ENCODE measurements at places on chromosomes 2 and 18.

DNA sequence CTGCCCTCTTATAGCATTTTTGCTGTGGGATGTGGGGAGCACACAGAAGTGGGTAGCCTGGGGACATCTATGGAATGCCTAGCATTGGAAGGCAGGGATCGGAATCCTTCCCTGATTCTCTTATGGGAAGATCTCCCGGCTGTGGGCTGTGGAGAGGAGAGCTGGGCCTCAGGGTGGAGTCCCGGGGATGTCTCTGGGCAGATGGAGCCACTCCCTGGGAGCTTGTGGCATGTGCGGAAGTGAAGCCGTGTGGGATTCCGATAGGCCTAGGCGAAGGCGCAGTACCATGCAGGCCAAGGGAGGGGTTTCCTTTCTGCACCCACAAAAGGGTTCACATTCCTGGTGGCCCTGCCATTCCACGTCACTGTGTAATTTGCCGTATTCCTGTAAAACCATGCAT is 87.9 kb downstream of the GLI2 start:
- DNase-seq: no peak

DNA sequence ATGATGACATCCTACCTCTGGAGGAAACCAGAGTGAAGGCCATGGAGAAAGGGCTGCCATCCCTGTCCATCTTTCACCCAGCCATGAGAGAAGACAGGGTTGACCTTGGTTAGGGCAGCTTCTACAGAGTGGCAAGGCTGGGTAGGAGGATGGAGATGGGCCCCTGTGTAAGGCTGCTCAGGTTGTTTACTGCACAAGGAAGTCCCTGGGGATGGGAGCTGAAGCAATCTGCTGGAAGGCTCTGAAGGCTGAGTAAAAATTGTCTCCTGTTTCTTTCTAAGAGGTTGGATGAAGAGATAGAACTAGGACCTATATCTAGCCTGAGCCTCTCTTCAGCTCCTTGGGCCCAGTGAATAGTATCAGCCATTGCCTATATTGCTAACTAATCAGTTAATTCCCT is 14.4 kb downstream of the ELMOD3 start:
- no peak for DNase-seq

DNA sequence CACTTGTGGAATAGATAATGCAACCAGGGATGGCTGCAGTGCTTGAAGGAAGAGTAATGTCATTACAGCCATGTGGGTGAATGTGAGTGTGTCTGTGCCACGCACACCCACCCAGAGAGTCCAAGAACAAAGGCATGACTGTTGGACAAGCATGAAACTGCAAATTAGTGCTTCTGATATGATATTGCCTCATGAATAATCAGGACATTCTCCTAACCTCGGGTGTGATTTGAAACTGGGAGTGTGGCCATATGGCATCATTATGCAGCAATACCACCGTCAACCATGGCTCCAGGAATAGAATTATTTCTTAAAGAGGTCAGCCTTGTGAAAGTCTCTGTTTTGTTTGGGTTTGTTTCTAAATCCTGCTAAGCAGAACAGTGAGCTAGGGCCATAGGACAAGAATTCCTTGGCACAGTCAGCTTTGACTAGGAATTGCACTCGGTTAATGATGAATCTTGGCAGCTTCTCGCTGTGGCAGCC is 678.0 kb upstream of the RAB6C start:
- DNase-seq: no peak

- DNase-seq: no peak
Observed at GRCh38 chr18:35982409-35983114, 10.1 kb downstream of the RMP24 start.

DNA sequence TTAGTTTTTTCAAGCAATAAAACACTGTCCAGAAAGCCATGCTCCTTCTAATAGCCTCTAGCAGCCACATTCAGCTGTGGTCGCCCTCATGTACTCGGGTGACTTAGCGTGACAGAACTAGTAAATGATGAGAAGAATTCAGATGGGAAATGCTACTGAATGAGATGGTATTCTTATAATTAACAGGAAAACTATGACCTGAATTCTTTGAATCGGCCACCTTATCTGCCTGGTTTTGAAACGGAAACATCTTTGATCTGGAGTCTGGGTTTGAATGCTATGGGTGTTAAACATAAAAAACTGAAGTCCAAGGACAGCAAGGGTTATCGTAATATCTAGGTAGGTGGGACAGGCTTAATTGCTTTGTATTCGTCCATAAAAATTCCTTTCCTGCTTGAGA is 138.8 kb upstream of the DNMT3A start:
- no peak for DNase-seq

- DNase-seq: no peak
Observed at GRCh38 chr2:163626639-163627109, 109.1 kb downstream of the FIGN start.

All from stimulated activated CD8-positive, alpha-beta memory T cell treated with anti-CD3 and anti-CD28 coated beads, Interleukin-15, amount 100 ng/mL, for 48 hours (primary cell).